ENCODE measurements at places on chromosomes 4 and X. TPM values are rescaled to one million over a fixed set of nuclear protein-coding genes. Genes with fewer than 3 reads are reported as not detected.

SMIM10L2A gene
- total RNA-seq: 0.82 TPM

HTN1 gene
- total RNA-seq: not detected

CRLF2 gene
- total RNA-seq: not detected

OTC gene
- 0.58 TPM for total RNA-seq

STK32B gene
- 0.55 TPM for total RNA-seq

STOX2 gene
- 12.2 TPM for total RNA-seq

ADH1C gene
- total RNA-seq: 2.6 TPM

ABRAXAS1 gene
- 5.6 TPM for total RNA-seq

GATA1 gene
- total RNA-seq: not detected

PAGE5 gene
- not detected for total RNA-seq

FGB gene
- not detected for total RNA-seq

GABRQ gene
- not detected for total RNA-seq

DDIT4L gene
- total RNA-seq: 0.60 TPM

CHIC2 gene
- 9.1 TPM for total RNA-seq

UVSSA gene
- total RNA-seq: 5.9 TPM

GABRE gene
- 31.3 TPM for total RNA-seq

STPG2 gene
- not detected for total RNA-seq

SSX4B gene
- total RNA-seq: not detected

CLRN2 gene
- not detected for total RNA-seq

TRPC3 gene
- total RNA-seq: 0.25 TPM

SCRG1 gene
- total RNA-seq: 0.41 TPM

FAM114A1 gene
- 19.5 TPM for total RNA-seq

DRP2 gene
- total RNA-seq: 0.14 TPM

MAGEB17 gene
- not detected for total RNA-seq

HPSE gene
- 1.1 TPM for total RNA-seq

GABRB1 gene
- total RNA-seq: 4.0 TPM

GPR50 gene
- total RNA-seq: not detected

FRMD7 gene
- 0.14 TPM for total RNA-seq

PNMA5 gene
- not detected for total RNA-seq

GYPA gene
- total RNA-seq: not detected

HSD17B13 gene
- total RNA-seq: 0.08 TPM

NSG1 gene
- 14.3 TPM for total RNA-seq

ADH1A gene
- total RNA-seq: 0.36 TPM

PNMA6F gene
- not detected for total RNA-seq

CYLC1 gene
- not detected for total RNA-seq

All from left ventricle myocardium inferior (tissue), 1 donor.